ENCODE measurements at places on chromosomes 3 and 15.
A peak's percentile ranks its signal among the peaks of the same experiment; 100 is the strongest.

DNA sequence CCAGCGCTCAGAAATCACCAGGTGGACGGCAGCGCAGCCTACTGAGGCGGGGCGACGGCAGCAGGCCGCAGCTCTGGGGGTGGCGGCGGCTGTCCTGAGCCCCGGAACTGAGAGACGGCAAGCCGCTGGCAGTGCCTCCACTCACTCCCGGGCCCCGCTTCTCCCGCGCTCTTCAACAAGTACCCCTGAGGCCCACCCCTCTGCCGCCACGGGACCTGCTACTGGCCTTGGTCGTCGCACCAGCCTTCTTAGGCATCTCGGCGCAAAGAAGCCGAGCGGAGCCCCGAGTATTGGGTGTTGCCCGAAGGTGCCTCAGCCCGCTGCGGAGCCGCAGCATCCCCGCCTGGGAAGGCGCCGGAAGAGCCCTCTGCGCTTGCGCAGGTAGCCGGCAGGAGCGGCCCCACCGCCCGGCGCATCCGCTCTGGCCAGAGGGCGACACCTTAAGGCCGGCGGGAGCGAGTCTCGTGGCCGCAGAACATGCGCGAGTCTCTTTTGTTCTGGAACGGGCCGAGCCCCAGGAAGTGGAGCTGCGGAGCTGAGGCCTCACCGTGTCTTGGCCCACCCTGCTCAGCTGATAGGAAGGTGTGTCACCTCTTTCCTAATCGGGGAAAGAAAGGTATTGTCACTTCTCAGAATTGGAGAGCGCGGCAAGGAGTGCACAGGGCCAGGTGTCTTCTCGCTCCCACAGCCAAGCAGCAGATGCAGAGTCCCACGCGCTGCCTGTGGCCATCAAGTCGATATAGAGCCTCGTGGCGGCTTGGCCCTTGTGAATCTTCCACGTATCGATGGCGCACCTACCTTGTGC, at the start of gene C15orf40:
Gene C15orf40 (minus strand): TSS at position 369 of the 805 bp plus-strand sequence. CDS start 32 bp downstream, at position 337.
- peak; percentile 77 for DNase-seq

- no peak for DNase-seq
Measured at GRCh38 chr3:172701751-172702150, 9.1 kb downstream of the NCEH1 start.

DNA sequence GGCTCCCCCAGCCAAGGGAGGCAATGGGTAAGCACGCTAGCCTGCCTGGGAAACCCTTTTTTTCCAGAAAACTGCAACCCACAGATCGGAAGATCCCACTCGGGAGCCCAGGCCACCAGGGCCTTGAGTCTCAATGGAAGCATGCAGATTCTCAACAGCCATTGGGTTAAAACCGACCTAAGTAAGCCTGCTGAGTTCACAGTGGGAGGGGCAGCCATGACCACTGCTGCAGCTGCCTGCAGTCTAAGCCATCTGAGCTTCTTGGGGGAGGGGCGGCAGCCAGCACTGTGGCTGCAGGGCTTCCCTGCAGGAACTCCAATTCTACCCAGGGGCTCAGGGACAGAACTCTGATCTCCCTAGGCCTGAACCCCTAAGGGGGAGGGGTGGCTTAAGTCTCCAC, 82.0 kb downstream of the DPPA2 start:
- no peak for DNase-seq

- no peak for DNase-seq
Measured at GRCh38 chr3:151873398-151873797, at the start of gene SUCNR1. Gene SUCNR1 (plus strand): TSS chr3:151873643. CDS start chr3:151879893, 6,250 bp downstream.

- DNase-seq = no peak
Measured at GRCh38 chr3:78569804-78570203, 1198.0 kb downstream of the ROBO1 start.

GRCh38 chr3:12710062-12710461, 46.1 kb upstream of the RAF1 start:
- DNase-seq = no peak

- DNase-seq = no peak
Measured at GRCh38 chr15:33526532-33526931, 215.8 kb downstream of the RYR3 start.

GRCh38 chr3:38117748-38118420, 19.0 kb downstream of the ACAA1 start:
- peak; percentile 53 for DNase-seq

DNA sequence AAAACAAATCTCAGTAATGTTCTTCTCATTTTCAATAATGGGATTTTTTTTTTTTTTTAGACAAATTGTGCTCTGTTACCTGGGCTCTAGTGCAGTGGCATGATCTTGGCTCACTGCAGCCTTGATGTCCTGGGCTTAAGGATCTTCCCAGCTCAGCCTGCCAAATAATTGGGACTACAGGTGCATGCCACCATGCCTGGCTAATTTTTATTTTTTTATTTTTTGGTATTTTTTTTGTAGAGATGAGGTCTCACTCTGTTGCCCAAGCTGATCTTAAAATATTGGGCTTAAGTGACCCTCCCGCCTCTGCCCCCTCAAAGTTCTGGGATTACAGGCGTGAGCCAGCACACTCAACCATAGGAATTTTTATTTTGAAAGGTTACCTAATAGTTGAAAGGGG, 126.2 kb downstream of the MDFIC2 start:
- no peak for DNase-seq

DNA sequence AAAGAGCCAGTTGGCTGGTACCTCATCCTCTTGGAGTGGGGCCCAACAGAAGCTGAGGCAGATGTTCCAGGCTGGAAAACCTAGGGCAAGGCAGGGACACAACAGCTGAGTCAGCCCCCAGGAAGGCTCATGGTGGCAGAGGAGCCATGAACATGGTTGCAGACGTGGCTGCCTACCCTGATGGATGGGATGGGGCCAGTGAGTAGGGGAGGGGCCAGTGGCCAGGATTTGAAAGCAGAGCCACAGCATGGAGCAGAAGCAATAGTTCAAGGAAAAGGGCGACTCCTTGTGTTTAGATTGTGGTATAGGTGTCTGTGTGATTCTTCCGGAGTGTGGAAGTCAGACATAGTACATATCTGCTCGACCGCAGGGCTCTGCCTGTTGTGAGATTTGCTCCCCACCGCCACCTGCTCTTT, 24.2 kb downstream of the PXYLP1 start:
- DNase-seq = no peak

GRCh38 chr15:70356919-70357318, 259.2 kb upstream of the TLE3 start:
- DNase-seq = no peak

GRCh38 chr3:128735287-128735686, 9.3 kb downstream of the RAB7A start:
- no peak for DNase-seq

GRCh38 chr3:138479438-138479863, 45.0 kb downstream of the ESYT3 start:
- no peak for DNase-seq

DNA sequence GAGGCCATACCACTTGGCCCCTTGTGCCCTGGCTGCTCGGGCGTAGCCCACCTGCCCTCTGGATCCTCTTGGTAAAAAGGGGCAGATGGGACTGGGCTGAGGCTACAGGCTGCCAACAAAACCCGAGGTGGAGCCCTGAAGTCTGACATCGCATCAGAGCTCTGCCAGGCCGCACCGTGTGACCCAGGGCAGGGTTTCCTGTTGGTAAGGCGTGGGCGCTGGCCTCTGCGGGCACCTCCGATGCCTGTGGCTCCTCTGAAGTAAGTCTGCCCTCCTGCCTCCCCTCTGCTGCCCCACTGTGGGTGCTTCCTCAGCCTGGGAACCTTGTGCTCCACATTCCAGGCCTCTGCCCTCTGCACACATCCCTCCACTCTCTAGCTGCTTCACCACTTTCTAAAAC, 8.9 kb downstream of the CHDH start:
- DNase-seq = no peak

GRCh38 chr15:62742409-62743171, 300.0 kb upstream of the TPM1 start:
- DNase-seq = no peak

- DNase-seq = no peak
Measured at GRCh38 chr3:150414959-150415358, 6.9 kb downstream of the TSC22D2 start.

DNA sequence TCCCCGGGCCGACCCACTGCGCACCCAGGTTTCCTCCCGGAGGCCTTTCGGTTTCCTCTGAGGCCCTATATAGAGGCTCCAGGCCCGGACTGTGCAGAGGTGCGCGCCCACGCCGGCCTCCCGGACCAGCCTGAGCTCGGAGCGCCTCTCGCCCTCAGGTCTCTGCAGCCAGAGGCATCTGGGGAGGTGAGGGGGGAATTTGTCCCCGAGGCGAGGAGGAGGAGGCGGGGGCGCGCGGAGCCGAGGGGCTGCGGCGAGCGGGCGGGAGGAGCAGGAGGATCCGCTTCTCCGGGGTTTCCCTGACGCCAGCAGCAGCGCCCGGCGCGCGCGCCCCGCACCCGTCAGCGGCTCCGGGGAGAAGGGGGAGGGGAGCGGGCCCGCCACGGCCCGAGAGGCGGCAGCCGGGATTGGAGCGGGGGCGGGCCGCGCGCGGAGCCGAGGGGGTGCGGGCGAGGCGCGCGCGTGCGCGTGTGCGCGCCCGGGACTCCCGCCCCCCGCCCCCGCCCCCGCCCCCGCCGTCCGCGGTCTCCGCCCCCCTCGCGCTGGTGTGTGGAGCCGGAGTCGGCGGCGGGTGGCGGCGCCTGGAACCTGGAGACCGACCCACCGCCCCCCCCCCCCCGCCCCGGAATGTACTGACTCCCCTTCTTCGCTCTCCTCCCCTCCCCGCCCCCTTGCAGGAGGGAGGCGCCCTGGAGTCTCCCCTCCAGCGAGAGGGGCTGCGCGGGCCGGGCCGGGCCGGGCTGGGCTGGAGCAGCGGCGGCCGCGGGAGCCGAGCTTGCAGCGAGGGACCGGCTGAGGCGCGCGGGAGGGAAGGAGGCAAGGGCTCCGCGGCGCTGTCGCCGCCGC, at the start of gene NEO1:
Gene NEO1 (plus strand): TSS at position 657 of the 846 bp plus-strand sequence. CDS start 213 bp downstream, outside the sequence.
- peak; percentile 41 for DNase-seq

DNA sequence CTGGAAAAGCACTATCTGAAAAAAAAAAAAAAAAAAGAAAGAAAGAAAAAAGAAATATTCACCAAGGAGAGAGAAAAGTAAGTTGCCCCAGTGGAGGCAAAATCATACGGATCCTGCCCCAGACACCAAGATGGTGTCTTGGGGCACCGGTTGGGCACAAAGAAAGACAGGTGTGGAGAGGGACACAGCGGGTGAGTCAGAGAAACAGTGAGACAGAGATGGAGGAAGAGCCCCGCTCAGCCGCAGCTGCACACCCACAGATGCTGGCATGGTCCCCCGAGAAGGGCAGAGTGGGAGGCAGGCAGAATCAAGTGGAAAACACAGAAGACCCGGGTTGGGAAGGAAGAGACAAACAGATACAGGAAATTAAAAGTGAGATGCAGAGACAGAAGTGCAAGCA, 129.7 kb upstream of the SMAD3 start:
- DNase-seq = no peak

DNA sequence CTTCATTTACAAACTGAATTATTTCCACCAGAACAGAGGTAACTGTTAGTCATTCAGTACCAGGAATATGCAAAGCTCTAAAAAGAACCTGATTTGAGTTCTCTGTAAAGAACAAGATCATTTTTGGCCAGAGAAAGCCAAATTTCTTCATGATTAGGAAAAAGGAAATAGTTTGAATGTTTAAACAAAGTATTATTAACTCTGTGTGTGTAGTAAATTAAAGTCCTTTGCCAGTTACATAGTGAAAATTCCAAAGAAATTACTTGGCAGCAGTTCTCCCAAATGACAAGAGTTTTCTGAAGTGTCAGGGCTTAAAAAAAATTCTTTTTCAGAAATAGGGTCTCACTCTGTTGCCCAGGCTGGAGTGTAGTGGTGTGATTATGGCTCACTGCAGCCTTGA, 24.5 kb downstream of the QTRT2 start:
- no peak for DNase-seq

- DNase-seq = no peak
Measured at GRCh38 chr15:100022391-100022790, 289.2 kb upstream of the LYSMD4 start.

- peak; percentile 74 for DNase-seq
Measured at GRCh38 chr3:39189959-39190269, 2.5 kb downstream of the XIRP1 start.

GRCh38 chr15:31440754-31441311, 114.2 kb downstream of the KLF13 start:
- DNase-seq = no peak

- no peak for DNase-seq
Measured at GRCh38 chr15:50791486-50791885, 26.0 kb upstream of the SPPL2A start.

All from H54 (cell line).